ENCODE measurements at places on chromosomes 6 and 20.

DNA sequence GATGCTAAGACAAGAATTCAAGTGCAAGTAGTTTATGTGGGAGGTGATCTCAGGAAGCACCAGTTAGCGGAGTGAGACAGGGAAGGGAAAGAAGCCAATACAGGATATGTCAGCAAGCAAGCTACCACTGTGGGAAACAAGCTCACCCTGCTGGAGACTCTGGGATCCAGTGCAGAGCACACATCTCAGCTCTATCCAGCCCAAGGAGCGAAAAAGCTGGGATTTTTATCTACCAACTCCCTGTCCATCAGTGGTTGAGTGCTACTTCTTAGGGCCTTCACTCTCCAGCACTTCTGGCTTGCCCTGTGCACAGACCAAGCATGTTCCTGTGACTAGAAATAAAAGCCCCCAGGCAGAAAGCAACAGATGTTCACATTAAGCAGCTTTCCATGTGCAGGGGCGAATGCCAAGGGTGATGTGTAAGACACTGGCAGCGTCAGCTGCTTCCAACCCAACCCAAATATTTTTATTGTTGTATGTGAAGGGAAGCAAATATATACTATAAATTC lies 10.8 kb upstream of the RNF24 start:
- no peak for DNase-seq

GRCh38 chr6:5707281-5708045 lies 299.3 kb downstream of the NRN1 start:
- DNase-seq, result no peak

GRCh38 chr6:35385457-35386202 lies 43.3 kb downstream of the PPARD start:
- peak; percentile 18 for DNase-seq

DNA sequence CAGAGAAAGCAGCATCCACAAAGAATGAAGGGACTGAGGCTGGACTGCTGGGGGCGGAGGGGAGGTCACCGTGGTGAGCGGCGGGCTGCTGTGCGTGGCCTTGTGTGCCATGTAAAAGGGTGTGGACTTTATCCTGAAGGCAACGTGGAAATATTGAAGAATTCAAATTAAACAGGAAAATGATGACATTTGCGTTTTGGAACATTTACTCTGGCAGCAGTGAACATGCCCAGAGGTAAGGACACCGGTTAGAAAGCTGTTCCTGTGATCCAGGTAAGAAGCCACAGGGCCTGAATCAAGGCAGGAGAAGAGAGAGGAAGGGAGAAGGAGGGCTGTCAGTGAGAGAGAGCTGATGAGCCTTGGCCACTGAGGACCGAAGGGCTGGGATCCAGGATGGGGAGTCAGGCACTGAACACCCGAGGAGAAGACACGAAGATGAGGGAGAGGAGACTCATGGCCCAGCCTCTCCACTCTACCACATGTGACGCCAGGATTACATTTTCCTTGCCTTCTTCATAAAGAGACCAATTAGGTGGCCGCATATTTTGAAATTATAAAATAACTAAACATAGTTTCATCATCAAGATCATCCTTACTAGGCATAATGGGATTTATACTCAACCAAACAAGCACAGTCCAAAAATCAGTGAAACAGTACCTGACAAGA lies 58.4 kb downstream of the TRAM2 start:
- DNase-seq, result no peak

GRCh38 chr20:35539756-35540212 lies 2.1 kb upstream of the ERGIC3 start:
- DNase-seq, result peak; percentile 85

- DNase-seq, result no peak
Measured at GRCh38 chr6:113741651-113742050, 115.5 kb upstream of the MARCKS start.

DNA sequence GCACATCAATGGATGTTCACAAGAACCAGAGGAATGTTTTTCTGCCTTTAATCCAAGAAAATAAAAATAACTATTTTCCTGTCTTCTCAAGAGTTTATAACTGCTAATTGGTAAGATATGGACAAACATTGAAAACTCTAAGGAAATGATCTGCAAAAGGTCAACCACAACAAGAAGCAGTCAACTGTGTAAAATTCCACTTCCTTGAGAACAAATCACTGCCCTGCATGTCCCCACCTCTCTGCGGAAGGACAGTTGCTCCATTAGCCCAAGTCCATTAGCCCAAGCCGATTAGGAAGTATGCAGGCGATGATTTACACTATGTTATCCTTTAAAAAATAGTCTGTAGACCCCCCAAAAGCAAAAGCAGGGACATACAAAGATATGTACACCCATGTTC lies 27.6 kb downstream of the SLC22A23 start:
- no peak for DNase-seq

GRCh38 chr6:147060636-147061035 lies 143.6 kb upstream of the STXBP5 start:
- DNase-seq, result no peak

DNA sequence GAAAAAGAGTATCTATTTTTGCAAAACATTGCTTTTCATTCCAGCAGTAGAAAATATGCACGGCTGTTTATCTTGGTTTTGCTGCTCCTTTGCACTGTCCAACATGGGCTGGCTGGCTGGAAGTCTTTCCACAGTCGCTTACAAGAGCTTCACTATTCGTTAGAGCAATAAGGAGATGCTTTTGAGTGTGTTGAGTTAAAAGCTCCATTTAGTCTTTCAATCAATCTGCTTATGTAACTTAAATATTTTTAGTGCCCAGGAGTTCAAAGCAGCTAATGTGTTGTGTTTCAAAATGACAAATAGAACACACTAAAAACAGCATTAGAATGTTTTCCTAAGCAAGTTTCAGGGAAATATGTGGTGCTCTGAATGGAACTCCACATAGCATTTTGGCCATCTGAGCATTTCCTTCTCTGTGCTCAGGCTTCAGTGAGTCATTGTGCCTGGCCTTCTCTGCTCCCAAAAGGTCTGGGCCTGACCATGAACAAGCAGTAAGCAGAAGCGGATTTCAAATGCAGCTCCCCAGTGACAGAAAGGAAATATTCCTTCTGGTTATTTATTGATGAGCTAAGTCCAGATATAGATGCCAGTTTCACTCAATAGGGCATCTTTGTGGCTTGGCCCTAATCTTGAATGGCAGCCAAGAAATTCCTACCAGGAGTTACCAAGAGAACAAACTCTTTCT lies 580.3 kb downstream of the TENT5A start:
- no peak for DNase-seq

DNA sequence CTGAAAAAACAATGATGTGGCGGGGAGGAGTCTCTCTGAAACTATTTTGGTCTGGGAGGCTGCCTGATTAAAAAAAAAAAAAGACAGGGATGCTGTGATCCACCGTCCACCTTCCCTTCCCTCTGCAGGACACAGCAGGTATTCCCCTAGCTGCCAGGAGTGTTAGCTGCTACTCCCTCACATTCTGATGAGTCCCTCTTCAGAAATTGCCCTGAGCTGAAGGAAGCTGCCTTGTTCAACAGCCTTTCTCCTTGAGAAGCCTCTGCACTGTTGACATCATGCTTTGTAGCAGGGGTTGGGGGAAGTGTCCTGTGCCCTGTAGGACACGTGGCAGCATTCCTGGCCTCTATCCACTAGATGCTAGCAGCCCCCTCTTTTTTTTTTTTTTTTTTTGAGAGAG lies 71.7 kb upstream of the ZMYND8 start:
- no peak for DNase-seq

- DNase-seq, result peak; percentile 33
Measured at GRCh38 chr6:2396846-2397630, 151.6 kb upstream of the GMDS start.

GRCh38 chr6:158061709-158062461 lies 80.2 kb downstream of the SYNJ2 start:
- peak; percentile 79 for DNase-seq

- no peak for DNase-seq
Measured at GRCh38 chr6:3489961-3490624, 33.2 kb upstream of the SLC22A23 start.

- no peak for DNase-seq
Measured at GRCh38 chr20:20435453-20435852, 67.5 kb downstream of the INSM1 start.

DNA sequence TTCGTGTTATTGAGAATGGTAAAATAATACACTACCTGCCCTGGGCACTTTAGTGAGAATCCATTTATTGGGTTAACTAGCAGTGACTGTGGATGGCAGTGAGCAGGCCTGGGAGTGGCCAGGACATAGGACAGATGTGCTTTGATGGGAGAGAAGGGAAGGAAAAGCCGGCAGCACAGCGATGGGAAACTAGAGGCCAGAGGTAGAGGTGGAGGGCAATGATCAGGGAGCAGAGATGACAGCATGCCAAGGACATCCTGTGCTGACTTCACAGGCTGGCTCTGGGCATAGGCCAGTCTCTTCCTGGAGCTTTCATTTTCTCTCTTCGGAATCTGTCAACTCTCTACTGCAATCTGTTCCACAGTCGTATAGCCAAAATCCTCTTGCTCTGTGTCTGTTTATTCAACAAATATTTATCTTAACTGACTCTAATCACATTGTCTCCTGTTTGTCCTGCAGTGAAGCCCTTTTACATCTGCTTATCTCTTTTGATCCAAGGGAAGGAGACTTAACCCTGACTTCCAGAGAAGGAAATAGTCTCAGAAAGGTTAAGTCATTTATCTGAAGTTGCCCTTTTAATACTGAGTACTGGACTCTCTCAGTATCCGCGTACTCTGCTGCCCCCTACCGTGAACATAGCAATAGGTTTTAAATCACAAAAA lies 18.4 kb upstream of the MMP24 start:
- peak; percentile 20 for DNase-seq

DNA sequence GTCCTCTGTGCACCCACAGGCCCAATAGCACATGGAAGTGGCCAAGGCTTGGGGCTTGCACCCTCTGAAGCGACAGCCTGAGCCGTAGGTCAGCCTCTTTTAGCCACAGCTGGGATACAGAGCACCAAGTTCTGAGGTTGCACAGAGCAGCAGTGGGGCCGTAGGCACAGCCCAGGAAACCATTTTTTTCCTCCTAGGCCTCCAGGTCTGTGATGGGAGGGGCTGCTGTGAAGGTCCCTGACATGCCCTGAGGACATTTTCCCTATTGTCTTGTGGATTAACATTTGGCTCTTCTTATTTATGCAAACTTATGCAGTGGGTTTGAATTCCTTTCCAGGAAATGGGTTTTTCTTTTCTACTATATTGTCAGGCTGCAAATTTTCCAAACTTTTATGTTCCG lies 878.7 kb upstream of the MAN1A1 start:
- DNase-seq, result no peak

GRCh38 chr20:24208652-24209051 lies 220.1 kb upstream of the GGTLC1 start:
- DNase-seq, result no peak

- peak; percentile 36 for DNase-seq
Measured at GRCh38 chr6:134447423-134447822, 129.5 kb upstream of the SGK1 start.

DNA sequence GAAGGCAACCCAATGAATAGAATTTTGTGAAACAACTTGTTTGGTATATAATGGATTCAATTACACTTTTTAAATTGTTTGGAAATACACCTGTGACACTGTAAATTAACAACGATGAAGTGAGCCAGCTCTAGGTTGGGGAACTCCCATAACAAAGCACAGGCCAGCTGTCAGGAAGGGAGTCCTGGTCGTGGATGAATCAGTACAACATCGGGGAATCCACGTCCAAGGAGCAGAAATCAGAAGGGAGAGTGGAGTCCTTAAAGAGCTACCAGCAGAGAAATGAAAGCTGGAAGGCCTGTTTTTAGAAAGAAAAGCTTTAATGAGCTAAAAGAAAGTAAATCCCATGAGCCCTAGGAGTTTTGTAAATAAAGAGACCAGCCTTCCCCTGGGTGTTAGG lies 223.1 kb upstream of the SLC35B3 start:
- no peak for DNase-seq

- no peak for DNase-seq
Measured at GRCh38 chr6:56529594-56530191, 113.0 kb downstream of the DST start.

- DNase-seq, result no peak
Measured at GRCh38 chr20:4546786-4547185, 174.9 kb upstream of the PRND start.

- DNase-seq, result no peak
Measured at GRCh38 chr6:71529769-71530168, 241.2 kb downstream of the OGFRL1 start.

GRCh38 chr6:152318278-152318677 lies 318.9 kb downstream of the SYNE1 start:
- no peak for DNase-seq

- DNase-seq, result no peak
Measured at GRCh38 chr20:48197066-48197465, 411.8 kb upstream of the SULF2 start.
